ENCODE measurements at places on chromosomes 7 and 10.

GRCh38 chr7:95330204-95330960 lies 6.0 kb upstream of the PON1 start:
- DNase-seq: no peak

- no peak for DNase-seq
Measured at GRCh38 chr7:76338298-76339084, 20.3 kb downstream of the YWHAG start.

- DNase-seq: no peak
Measured at GRCh38 chr10:59181668-59182067, 5.2 kb downstream of the PHYHIPL start.

DNA sequence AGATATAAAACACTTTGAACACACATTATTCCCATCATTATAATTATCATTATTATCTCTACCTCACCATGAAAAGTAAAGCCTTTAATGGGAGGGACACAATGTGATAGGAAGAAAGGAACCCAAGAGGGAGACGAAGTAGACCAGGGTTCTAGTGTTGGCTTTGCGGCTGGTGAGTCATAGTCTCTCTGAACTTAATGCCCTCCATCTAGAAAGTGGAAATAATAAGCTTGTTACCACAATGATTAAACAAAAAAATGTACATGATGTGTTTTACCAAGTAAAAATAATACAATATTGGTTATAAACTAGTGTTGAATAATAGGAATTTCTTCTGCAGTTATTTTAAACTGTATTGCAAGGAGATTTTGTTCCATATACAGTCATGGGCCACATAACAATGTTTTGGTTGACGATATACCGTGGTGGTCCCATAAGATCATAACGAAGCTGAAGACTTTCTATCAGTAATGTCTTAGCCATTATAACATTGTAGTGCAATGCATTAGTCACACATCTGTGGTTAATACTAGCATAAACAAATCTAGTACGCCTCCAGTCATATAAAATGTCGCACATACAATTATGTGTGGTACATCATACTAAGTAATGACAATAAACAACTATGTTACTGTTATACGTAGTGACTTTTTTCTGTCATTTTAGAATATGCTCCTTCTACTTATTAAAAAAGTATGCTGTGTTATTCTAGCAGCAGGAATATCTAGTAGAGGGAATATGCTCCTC lies 450.6 kb upstream of the SORCS1 start:
- DNase-seq: no peak

DNA sequence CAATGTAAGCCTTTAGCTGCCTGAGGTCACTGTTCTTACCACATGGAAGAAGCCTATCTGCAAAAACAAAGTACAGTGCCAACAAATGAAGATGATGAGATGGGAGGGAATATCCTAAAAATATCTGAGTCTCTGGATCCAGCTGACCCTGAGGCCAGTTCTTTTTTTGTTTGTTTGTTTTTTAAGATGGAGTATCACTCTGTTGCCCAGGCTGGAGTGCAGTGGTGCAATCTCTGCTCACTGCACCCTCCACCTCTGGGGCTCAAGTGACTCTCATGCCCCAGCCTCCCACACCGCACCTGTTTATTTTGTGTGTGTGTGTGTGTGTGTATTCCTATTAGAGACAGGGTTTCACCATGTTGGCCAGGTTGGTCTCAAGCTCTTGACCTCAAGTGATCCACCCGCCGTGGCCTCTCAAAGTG lies 44.9 kb downstream of the HYCC1 start:
- DNase-seq: no peak

DNA sequence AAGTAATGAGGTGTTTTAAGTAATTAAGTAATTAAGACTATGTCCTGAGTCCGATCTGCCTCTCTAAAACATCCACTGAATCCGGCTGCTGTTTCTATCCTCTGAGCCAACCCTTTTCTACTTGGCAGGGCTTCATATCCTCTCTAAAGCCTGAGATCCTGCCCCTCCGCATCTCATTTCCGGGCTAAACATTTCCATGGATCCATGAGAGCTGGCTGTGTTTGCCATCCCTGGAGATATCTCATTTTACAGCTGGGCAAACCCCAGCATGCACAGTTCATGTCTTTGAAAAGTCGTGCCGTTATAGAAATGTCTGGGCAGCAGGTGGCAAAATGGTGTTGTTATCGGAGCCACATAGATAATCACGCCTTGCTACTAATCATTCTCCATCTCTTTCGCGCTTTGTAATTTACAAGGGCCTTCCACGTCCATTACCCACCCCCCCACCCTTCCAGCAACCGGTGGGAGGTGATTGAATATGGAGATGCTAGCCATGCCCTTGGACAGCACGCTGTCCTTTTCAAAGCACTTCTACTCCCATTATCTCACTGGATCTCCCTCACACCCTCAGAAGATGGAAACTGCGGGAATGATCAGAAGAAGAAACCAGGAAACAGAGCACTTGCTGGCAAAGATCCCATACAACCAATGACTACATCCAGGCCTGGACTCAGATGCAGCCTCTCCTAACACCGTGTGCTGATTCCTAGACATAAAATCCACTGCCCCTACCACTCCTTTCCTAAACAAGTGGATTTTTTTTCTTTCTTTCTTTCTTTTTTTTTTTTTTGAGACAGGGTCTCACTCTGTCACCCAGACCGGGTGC lies 1189.2 kb downstream of the TYW1 start:
- DNase-seq: no peak

- DNase-seq: no peak
Measured at GRCh38 chr7:39838326-39838725, 111.7 kb upstream of the CDK13 start.

DNA sequence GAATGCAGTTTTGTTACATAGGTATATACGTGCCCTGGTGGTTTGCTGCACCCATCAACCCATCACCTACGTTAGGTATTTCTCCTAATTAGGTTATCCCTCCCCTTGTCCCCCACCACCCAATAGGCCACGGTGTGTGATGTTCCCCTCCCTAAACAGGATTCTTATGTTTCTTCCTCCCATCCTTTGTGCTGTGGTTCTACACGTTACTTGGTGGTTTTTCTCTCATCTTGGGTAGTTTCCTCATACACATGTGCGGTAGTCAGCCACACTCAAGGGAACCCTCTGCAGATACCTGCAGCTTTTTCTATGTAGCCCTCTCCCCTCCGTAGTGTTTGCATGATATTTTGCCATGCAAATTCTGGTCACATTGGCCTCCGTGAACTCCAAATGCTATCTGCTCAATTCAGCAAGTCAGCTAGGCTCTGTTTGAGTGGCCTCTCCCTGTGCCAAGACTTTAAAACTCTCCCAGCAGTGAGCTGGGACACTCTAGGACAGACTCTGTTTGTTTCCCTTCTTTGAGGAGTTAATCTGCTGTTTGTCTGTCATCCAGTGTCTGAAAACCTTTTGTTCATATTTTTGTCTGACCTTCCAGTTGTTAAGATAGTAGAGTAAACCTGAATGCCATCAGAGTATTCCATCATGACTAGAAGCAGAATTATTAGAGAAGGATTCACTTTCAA lies 41.0 kb downstream of the RABGEF1 start:
- DNase-seq: no peak

GRCh38 chr10:123997013-123997412 lies 96.4 kb downstream of the CHST15 start:
- no peak for DNase-seq

DNA sequence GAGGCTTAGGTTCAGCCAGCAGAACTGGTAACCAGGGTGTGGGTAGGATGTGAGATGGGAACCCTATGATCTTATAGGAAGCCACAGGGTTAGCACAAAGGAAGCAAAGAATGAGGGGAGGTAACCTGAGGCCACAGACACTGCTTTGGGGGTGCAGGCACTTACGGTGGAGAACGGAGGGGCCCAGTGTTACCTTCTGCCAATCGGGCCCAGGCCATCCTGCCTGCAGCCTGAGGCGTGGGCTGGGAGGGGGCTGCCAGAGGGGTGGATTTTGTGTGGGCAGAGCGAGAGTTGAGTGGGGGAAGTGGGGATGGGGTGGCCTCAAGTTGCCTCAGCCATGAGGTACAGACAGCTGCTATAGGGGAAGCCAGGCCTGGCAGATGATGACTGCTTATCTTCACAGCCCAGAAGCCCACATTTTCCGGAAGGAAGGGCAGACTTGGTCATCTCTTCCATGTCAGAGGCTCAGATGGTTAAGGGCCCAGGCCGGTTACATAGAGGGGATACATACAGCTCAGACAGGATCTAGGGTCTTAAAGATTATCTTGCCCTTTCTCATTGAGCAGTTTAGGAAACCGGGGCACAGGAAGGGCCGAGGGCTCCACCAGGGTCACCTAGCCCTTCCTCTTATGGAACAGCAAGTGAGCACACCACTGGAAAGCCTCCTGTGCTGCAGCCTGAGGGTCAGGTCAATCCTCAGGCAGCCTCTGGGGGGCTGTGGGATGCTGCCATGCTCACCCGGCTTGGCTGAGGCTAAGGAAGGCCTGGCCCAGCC lies 24.4 kb upstream of the VSIR start:
- DNase-seq: no peak

GRCh38 chr7:28984631-28985030 lies 26.5 kb upstream of the TRIL start:
- no peak for DNase-seq

- no peak for DNase-seq
Measured at GRCh38 chr10:122421742-122422141, 32.7 kb upstream of the ARMS2 start.

Data from hypothalamus (tissue), 51 donors.